Activated CD8-positive, alpha-beta memory T cell treated with anti-CD3 and anti-CD28 coated beads for 1 hour (primary cell): ENCODE measurements at places on chromosomes 4 and X.
A peak's percentile ranks its signal among the peaks of the same experiment; 100 is the strongest.

DNA sequence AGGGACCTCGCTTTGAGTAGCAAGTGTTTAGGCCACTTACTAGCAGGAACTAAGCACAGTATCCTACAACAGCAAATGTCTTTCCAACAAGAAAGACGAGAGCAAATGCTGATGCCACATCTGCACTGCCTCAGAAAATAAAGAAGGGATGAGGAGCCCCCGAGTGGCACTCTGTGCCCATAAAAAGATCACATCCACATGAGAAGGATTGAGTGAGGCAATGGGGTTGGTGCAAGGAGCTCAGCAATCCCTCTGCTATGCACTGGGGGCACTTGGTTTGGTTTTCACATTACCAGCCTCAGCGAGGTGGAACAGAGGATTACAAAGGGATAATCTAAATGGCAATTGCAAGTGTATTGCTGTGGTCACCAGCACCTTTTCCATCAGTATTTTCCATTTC is 252.8 kb upstream of the SLC7A11 start:
- DNase-seq, result no peak

DNA sequence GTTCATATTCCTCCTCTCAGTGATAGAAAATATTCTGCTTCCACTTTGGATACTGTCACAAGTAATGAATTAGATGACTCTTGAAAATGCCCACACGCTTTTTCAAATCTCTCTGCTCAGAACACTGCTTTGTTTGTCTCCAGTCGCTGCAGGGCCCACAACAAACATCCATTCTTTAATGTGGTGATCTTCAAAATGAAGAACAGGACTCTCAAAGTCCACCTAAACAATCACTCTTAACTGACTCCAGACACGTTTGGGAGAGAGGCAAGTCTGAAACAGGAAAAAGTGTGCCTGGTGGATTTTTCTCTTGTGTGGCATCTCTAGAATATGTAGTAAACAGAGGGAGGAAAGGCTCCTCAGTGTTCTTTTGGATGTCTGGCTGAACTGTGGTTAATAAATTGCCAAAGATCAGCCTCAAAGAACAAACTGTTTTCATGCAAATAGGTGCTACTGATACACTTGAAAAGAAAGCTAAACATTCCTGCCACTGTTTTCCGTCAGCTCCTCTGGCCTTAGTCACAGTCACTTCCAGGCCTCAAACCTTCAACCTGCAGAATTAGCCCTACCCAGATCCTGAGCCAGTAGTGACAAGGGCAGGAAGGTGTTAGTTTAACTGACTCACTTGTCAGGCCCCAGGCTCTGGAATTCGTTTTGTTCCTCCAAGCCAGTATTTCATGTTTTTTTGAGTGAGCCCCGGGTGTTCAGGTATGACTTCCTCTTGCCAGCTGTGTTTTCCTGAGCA is 259.6 kb upstream of the GPC4 start:
- no peak for DNase-seq

DNA sequence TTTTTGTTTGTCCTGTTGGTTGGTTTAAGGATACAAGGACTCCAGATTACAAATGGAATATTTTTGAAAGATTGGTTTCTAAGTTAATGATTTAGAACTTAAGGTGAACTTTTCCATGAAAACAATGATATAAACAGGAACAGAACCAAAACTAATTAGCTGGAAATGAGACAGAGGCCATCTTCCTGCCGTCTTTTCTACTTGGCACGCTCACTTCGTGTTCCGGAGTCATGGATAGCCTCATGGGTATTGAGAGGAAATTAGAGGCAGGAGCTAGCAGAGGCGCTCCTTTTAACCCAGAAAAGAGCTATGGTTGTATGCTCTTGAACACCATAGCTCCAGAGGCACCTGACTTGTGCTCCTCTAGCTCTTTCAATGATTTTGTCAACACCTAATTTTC is 2.4 kb downstream of the FAM241A start:
- no peak for DNase-seq

DNA sequence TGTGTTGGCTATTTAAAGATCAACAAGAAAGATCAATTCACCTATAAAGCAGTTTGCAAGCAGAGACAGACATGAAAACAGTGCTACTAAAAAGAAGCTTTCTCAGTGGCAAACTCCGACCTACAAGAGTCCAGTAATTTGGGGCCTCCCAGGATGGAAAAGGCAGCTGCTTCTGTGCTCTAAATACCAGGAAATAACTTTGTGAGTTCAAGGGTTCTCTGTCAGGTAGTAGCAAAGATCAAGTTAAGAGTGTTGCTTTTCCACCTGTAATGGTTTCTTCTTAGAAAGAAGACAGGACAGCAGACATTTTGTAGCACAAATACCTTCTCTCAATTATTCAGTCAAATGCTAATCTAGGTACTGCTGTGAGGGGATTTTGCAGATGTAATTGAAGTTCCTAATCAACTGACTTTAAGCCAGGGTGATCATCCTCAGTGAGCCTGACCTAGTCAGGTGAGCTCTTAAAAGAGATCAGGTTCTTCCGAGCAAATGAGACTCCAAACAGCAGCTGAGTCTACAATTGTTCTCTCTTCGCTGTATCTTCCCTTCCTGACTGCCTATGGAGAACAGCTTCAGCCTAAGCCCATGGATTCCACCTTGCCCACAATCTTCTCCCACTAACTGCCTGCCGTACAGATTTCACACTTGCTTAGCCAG is 13.5 kb downstream of the ANKRD17 start:
- no peak for DNase-seq

DNA sequence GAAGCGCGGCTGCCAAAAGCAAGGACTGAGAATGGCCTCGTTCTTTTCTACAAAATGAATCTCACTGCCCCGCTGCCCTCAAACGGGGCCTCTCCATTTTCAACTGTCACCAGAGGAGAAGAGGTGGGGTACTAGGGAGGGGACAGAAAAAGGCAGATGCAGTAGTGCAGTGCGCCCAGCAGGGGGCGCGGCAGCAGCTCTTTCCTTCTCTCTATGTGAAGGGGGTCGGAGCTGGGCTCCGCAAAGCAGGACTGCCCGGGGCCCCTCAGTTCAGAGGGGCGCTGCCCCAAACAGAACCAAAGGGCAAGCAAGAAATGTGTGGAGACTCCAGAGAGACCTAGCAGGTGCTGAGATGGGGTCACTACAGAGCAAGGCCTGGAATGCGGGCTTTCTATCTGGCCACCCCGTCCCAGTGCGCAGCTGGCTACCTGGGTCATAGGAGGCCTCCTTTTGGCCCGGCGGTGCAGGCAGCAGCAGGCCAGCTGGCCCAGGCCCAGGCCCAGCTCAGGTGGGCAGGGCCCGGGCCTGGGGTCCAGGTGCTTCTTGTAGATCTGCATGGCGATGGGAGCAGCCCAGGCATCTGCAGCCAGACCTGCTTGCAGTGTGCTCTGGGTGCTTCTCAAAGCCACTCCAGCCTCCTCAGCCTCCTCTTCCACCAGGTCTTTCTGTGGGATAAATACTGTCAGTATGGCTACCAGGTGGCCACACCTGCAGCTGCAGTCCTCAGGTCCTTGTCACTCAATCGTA is 5.9 kb downstream of the IRAK1 start:
- DNase-seq, result peak; percentile 19

GRCh38 chr4:136939781-136940180 is 592.5 kb downstream of the PCDH18 start:
- no peak for DNase-seq

GRCh38 chr4:37978248-37978924 is 18.2 kb downstream of the PTTG2 start:
- no peak for DNase-seq

GRCh38 chr4:2303686-2304320 is 41.9 kb upstream of the MXD4 start:
- no peak for DNase-seq

GRCh38 chrX:12440246-12440645 is 302.0 kb downstream of the FRMPD4 start:
- no peak for DNase-seq

DNA sequence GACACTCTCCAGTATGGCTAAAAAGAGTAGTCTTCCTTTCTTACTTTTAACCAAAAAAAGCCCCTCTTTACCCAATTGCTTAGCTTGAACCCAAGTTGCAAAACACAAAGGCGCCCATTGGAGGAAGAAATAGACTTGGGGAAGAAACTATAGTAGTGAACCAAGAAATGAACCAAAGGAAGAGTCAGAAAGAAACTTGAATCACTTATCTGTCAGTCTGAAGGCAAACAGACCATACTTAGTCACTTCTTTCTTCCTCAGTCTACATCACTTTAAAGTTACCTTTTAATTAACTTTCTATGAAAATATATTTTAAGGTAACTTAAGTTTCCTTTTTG is 161.4 kb upstream of the GIMD1 start:
- no peak for DNase-seq

DNA sequence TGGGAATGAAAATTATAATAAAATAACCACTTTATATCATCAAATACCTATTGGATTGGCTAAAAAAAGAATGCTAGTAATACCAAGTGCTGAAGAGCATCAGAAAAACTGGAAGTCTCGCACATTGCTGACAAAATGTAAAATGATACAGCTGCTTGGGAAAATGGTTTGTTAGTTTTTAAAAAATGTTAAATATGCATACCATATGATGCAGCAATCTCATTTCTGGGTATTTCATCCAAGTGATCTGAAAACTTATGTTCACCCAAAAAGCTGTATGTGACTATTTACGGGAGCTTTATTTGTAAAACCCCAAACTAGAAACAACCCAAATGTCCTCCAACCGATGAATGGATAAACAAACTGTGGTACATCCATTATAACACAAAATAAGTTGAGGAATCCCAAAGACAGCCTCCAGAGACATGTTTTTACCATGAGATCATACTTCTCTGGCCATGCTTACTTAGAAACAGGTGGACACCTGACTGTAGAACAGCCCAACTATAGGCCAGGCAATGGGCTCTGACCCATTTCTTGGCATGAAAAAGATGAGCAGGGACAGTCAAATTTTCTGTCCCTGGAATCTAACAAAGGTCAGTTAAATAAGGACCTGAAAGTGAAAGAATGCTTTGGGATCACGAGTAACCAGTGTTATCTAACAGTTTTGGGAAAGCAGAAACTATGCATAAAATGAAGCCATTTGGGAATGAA is 47.5 kb upstream of the FAM120C start:
- DNase-seq, result no peak

- no peak for DNase-seq
These were observed 225.0 kb upstream of the CXXC4 start for GRCh38 chr4:104719539-104720230.

DNA sequence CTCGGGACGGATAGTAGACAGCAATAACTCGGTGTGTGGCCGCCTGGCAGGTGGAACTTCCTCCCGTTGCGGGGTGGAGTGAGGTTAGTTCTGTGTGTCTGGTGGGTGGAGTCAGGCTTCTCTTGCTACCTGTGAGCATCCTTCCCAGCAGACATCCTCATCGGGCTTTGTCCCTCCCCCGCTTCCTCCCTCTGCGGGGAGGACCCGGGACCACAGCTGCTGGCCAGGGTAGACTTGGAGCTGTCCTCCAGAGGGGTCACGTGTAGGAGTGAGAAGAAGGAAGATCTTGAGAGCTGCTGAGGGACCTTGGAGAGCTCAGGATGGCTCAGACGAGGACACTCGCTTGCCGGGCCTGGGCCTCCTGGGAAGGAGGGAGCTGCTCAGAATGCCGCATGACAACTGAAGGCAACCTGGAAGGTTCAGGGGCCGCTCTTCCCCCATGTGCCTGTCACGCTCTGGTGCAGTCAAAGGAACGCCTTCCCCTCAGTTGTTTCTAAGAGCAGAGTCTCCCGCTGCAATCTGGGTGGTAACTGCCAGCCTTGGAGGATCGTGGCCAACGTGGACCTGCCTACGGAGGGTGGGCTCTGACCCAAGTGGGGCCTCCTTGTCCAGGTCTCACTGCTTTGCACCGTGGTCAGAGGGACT is 5.7 kb upstream of the MSANTD1 start:
- no peak for DNase-seq

GRCh38 chrX:25034889-25035288 is 19.1 kb upstream of the ARX start:
- no peak for DNase-seq

- no peak for DNase-seq
These were observed 56.9 kb upstream of the INTU start for GRCh38 chr4:127575888-127576287.

DNA sequence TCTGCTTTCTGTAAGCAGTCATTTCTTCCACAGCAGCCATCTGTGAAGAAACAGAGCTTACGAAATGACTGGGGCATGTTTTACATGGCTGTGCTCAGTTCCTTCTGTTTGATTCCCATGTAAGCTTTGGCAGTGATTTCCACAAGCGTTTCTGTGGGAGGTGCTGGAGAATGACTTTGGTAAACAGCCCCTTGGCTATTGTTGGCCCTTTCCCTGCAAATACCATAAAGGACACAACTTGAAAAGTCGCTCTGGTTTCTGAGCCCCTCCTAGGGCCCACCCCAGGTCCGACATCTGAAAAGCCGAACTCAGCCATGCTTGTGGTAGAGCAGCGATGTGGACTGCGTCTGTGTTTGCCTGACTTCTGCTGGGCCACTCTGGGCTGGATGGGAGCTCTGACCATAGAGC is 3.7 kb downstream of the LIMCH1 start:
- no peak for DNase-seq

- no peak for DNase-seq
These were observed 53.8 kb downstream of the RNF150 start for GRCh38 chr4:141079393-141079930.

GRCh38 chrX:101605728-101606127 is 12.1 kb downstream of the ARMCX6 start:
- DNase-seq, result no peak

GRCh38 chr4:6193399-6193798 is 7.0 kb downstream of the JAKMIP1 start:
- no peak for DNase-seq

GRCh38 chrX:29229802-29230201 is 642.6 kb downstream of the IL1RAPL1 start:
- DNase-seq, result no peak
